Stomach (tissue), 19 donors: ENCODE measurements at places on chromosomes 2 and 18. TPM values are rescaled to one million over a fixed set of nuclear protein-coding genes. Genes with fewer than 3 reads are reported as not detected.
A peak's percentile ranks its signal among the peaks of the same experiment; 100 is the strongest.

DNA sequence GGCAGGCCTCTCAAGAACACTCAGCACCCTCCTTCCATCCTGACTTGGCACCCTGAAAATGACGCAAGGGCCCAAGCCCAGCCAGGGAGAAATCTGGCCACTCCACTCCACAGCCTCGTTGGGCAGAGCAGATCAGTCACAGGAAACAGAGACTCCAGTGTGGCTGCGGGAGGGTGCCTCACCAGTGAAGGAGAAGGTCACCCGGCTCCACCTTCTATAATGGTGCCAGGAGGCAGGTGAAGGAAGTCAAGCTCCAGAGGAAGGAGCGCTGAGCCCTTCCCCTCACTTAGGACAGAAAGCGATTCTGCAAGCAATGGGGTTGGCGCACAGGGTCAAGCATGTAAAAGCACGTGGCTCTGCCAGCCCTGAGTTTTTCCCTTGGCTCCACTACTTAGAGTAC, 35.3 kb downstream of the CRACDL start:
- no peaks in the 10 kb centered on the region for H3K4me1 ChIP-seq
- no peaks in the 10 kb centered on the region for H3K27me3 ChIP-seq
- no peak overlapping the region for H3K27ac ChIP-seq
- H3K4me3 ChIP-seq: no peak overlapping the region

KIAA2012 gene
- polyA plus RNA-seq: not detected

GRCh38 chr2:61410185-61410584, 60.7 kb downstream of the USP34 start:
- H3K4me3 ChIP-seq: no peak overlapping the region
- H3K27ac ChIP-seq: no peak overlapping the region
- H3K4me1 ChIP-seq: no peaks in the 10 kb centered on the region
- DNase-seq: no peak
- no peaks in the 10 kb centered on the region for H3K27me3 ChIP-seq

DNA sequence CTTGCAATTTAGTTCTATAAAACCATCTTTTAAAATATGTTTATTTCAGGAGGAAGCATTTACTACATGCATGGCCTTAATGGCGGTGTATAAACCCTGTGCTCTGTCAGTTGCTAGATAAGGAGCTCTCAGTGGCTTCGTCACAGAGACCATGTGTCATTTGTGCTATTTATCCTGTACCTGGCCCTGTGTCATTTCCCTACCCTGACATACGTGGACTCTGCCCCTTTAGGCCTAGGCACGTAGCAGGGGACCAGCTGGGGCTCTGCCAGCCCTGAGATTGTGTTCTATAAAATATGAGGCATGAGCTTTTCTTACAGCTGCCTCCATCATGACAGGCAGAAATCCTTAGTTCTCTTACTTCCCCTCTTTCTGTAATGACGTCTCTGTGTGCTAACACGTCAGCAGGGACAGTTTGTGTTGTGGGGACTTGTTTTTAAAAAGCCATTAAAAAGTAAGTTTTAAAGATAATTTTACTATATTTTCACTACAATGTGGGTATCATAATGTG, 88.0 kb downstream of the ITGB1BP1 start:
- H3K4me3 ChIP-seq: no peak overlapping the region
- peak overlapping the region; percentile 54 for H3K27ac ChIP-seq
- peak; percentile 71 for DNase-seq

- no peak for DNase-seq
- no peak overlapping the region for H3K4me3 ChIP-seq
- no peaks in the 10 kb centered on the region for H3K36me3 ChIP-seq
- H3K27ac ChIP-seq: no peak overlapping the region
- no peaks in the 10 kb centered on the region for H3K4me1 ChIP-seq
Measured at GRCh38 chr2:217283460-217283859, 423.6 kb upstream of the TNP1 start.

GRCh38 chr2:58916063-58916462, 674.9 kb upstream of the FANCL start:
- H3K36me3 ChIP-seq: no peaks in the 10 kb centered on the region
- H3K4me3 ChIP-seq: no peak overlapping the region
- no peak overlapping the region for H3K27ac ChIP-seq
- H3K27me3 ChIP-seq: no peaks in the 10 kb centered on the region

KCNJ13 gene
- polyA plus RNA-seq: 0.30 TPM
